ENCODE measurements at places on chromosomes 11 and 22.

- no peak for DNase-seq
Measured at GRCh38 chr11:104688731-104689130, 209.5 kb downstream of the CASP12 start.

GRCh38 chr11:59218319-59218718, 5.6 kb upstream of the MPEG1 start:
- DNase-seq: no peak

- DNase-seq: no peak
Measured at GRCh38 chr22:32311551-32312071, 46.1 kb upstream of the RFPL3 start.

DNA sequence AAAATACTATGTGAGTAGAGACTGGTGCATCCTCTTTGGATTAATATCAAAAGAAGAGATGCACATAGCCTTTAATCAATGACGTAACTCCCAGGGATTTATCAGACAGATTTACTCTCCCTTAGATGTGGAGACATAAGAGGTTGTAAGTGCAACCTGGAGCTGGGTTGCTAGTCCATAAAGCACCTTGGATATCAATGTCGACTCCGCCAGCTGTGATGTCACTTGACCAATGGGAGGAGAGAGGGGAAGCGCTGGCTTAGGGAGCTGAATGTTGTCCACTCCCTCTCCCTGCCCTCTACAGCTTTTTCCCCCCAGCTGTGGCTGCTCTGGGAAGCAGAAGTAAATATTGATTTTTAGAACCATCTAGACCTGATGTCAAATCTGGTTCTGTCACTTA, 28.9 kb upstream of the TMEM86A start:
- no peak for DNase-seq

DNA sequence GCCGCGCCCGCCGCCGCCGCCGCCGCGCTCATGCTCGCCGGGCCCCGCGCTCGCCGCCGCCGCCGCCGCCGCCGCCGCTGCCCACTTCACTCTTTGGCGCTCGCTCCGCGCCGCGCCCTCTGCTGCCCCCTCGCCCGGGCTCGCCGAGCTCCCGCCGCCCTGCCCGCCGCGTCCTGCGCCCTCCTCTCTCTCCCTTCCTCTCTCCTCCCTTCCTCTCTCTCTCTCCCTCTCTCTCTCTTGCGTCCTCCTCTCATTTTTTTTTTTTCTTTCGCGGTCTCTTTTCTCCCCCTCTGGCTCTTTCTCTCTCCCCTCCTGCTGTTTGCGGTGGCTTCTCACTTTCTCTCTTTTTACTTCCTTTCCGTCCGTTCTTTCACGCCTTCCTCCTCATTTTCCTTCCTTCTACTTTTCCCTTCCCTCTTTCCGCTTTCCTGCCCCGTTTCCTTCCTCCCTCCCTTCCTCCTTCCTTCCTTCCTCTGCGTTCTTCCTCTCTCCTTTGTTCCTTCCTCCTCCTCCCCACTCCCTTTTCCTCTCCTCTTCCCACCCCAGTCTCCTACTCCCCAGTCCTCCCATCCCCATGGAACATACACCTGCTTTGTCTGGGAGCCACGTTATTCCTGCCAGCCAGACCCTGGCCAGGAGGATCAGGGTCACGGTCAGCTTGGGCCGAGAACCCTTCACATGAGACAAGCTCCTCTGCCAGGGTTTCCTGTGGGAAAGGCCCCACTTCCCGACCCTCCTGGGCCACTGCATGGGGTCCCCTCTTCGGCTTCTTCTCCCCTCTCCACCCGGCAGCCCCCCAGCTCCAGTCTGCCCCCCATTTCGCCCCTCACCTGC, 19.3 kb upstream of the SHISAL1 start:
- no peak for DNase-seq

DNA sequence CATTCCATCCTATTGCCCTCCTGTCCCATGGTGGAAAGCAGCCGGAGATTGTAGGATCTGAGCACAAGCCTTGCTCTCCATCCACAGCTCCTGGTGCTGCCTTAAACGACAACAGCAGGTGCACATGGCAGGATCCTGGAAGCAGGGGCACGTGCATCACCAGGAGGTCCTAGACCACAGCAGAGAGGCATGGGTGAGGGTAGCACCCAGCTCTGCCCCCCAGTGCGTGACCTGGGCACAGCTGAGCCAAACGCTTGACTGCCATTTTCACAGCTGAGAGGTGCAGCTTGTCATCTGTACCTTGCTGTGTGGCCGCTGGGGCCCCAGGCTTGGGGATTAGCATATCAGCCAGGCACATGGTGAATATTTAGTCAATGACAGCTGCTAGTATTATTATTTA, 92.7 kb downstream of the NTM start:
- DNase-seq: no peak

DNA sequence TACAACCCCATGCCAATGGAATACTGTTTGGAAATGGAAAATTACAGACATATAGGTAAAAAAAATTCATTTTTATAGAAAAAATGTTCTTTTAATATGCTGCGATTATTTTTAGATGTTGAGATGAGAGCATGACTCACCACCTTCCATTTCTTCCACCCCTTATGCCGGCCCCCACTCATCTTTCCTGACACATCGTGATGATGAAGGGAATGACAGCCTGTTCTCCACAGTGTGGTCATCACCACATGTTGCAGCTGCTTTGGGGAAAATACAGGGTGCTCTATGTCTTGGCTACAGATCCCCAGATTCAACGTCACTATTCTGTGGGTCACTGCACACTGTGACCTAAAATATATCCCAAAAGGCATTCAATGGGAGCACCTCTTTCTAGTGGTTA, 916.2 kb downstream of the METTL15 start:
- DNase-seq: no peak

GRCh38 chr11:116927163-116927974, 89.9 kb upstream of the APOA1 start:
- no peak for DNase-seq

DNA sequence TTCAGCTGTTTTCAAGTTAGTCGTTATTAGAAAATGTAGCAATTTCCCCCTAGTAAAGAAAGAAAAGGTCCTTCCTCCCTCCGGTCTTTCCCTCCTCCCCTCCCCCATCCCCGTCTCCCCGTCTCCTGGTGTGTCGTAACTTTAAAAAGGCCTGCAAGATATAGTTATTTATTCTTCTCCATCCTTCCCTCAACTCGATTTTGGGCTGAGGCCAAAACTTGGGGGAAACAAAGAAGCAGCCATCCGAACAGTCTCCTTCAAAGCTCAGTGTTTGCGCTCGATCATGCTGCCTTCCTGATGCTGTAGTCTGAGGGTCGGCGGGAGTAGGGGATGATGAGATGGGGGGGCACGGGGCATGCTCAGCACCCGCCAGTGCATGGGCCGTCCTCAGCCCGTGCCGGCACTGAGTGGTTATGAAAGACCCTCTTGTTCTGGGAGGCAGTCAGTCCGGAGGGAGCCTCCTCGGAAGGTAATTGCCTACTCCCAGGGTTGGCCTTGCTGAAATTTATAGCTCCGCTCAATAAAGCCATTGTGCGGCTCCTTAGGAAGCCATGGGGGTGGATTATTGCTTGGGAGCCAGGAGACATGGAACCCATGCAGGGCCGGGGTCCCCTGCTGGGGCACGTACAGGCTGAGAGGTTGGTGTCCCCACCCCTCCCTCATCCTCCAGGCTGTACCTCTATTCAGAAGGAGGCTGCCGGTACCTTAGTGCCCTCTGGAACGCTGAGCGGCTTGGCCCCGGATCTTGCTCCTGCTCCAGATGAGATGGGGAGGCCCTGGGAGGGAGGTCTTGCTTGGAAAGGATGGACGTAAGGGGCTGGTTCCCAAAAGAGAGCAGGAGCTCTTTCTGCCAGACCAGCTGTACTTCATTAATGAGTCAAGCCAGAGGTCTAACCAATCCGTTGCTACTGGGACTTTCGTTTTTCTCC, 212.7 kb upstream of the CADM1 start:
- no peak for DNase-seq

GRCh38 chr11:71431271-71431670, 16.9 kb downstream of the DHCR7 start:
- DNase-seq: no peak

GRCh38 chr11:72864702-72865655, 50.8 kb downstream of the ATG16L2 start:
- DNase-seq: no peak

DNA sequence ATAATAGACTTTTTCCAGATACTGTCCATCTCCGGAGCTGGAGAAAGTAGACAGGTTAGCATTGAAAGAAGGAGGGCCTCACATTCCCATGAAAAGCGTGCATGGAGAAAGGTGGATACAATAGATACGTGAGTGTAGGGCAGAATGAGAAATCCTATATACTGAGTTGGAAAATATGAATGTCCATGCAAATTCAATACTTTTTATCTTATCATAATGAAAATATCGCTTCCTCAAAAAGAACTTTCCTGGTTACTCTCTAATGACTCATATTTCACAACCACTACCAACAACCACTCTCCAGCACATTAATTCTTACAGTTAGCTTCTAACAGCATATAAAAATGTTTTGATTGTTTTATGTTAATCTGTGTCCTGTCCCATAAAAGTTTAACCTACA, 22.0 kb upstream of the MS4A6A start:
- no peak for DNase-seq

DNA sequence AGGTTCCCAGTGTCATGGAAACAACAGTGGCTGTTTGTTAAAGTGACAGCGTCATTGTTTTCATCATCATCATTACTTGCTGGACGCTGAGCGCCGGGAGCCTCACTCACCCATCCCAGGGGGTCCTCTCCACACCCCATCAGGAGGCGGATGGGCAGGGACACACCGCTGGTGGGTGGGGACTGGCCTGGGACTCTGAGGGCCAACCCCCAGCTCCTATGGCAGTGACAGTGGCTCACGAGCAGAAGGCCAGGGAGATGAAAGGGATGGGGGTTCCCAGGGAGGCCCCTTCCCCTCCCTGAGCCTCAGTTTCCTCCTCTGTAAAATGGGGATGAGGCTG, 76.6 kb upstream of the PRR5 start:
- no peak for DNase-seq

DNA sequence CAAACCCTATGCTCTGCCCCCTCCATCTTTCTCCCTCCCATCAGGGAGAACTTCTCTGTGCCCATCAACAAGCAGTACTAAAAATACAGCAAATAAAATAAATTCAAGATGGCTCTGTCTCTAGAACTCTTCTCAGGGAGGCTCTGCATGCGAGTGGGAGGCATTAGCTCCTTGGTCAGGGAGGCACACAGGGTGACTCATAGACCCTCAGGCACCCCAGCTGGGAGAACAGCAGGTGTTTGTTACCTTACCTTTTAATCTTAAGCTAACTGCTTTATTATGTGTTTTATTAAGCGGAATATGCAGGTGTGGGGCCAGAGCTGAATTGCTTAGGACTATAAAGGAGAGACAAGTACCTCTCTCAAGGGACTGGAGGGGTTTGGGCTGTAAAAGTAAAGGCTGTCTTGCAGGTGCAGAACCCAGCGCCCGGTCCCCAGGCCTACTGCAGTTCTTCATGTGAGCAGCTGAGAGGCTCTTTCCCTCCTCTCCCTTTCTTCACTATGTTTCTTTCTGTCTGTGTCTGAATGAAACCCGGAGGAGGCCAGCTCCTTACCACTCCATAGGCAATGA, 20.8 kb downstream of the CSNK2A3 start:
- DNase-seq: no peak

DNA sequence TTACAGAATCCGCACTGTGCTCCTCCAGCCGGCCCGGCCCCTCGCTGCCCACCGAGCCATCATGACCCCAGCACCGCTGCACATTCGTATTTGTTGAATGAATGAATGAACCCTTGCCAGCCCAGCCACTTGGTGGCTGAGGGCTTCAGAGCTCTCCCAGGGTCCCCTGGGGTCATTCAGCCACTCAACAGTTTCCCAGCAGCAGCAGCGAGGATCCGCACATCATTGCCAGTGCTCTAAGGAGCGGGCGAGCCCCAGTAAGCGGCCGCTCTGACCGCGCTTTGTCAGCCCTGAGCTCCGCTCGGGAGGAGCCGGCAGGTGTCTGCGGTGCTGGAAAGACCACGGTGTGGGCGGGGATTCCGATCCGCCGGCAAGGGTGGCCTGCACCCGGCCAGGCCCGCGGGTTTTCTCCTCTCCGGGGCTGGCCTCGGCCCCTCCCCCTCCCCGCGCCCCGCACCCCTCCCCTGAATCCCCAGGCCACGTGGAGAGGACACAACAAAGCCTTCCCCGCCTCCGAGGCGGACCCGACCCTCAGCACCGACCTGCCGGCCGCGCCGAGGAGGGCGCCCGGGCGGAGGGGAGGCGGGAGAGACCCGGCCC, 563 bp downstream of the BID start:
- DNase-seq: no peak

DNA sequence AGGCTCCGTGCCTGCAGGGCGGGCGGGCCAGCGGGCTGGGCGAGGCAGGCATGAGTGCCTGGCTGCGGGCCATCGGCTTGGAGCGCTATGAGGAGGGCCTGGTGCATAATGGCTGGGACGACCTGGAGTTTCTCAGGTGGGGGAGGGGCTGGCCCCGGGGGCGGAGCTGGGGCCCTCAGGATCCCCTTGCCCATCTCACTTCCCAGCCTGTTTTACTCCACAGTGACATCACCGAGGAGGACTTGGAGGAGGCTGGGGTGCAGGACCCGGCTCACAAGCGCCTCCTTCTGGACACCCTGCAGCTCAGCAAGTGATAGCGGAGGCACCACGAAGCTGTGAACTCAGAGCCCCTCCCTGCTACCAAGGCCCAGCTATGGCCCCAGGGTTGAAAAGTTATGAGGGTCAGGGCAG, 5.9 kb downstream of the PHOX2A start:
- no peak for DNase-seq

DNA sequence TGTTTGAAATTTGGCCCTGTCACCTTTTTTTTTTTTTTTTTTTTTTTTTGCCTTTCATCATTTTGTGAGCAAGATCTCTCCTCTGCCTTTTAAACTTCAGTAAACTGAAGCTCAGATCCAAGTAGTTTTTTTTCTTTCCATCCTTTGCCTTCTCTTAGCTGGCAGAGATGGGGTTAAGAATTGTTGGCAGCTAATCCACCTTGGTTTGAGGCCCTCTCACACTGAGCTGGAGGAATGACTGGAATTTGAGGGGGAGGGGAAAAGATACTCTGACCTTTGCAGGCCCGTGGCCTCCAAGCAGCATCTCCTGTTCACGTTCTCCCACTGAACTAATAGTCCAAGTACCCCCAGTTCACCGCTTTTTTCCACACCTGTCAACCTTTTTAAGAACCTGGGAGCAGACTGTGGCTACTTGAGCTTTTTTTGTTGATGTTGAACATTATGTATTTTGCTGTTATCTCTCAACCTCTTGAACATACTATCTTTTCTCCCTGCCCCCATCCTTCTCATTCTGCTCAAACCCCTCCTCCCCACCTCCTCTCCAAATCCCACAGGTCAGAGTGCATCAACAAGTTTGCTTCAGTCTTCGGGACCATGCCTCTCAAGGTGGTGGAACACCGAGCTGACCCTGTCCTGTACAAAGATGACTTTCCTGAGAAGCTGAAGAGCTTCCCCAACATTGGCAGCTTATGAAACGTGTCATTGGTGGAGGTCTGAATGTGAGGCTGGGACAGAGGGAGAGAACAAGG, 66.2 kb downstream of the ALX4 start:
- DNase-seq: no peak

GRCh38 chr22:22452211-22452610, 56.3 kb downstream of the ZNF280B start:
- no peak for DNase-seq

- no peak for DNase-seq
Measured at GRCh38 chr11:66328031-66328301, 8.3 kb downstream of the RIN1 start.
